ENCODE measurements at places on chromosomes 16 and 17.

- no peak for DNase-seq
Measured at GRCh38 chr17:27762527-27763305, 37.6 kb downstream of the NOS2 start.

DNA sequence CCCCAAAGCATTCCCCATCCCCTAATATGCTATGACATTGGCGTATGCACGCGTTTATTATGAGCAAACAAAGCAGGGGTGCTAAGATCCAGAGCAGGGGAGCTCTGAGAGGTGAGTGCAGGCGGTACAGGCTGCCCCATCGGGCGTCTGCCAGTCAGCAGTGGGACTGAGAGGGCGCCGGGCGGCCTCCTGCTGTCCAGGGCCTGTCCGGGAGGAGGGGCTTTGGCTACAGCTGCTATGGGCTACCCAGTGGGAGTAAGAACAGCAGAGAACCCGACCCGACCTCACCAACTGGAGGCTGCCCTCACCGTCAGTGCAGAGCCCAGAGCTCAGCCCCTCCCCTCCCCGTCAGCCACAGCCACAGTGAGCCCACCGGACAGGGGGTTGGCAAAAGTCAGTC lies 18.5 kb upstream of the AATK start:
- no peak for DNase-seq

- DNase-seq = no peak
Measured at GRCh38 chr16:53024045-53024444, 28.7 kb downstream of the CHD9NB start.

DNA sequence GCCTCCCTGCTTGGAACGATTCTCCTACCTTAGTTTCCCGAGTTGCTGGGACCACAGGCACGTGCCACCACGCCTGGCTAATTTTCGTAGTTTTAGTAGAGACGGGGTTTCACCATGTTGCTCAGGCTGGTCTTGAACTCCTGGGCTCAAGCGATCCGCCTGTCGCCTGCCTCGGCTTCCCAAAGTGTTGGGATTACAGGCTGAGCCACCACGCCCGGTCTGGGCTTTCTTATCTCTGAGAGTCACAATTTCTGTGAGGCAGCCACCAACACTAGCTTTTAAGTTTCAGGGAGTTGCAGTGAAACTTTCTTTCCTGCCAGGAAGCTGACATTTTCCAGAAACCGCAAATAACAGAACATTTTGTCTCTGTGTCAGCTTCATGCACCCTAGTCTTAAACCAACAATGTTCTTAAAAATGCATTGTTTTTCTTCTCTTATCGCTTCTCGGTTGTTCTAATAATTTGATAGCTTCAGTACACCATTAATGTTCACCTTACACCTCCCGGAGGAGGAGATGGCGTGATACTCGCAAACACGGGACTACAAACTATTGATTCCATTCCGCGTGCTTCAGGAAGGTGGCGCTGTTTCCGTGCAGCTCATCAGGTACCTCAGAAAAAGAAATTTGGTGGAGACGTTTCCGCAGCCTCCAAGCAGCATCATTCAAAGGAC lies 7.4 kb upstream of the DHRS7B start:
- DNase-seq = peak; percentile 66

DNA sequence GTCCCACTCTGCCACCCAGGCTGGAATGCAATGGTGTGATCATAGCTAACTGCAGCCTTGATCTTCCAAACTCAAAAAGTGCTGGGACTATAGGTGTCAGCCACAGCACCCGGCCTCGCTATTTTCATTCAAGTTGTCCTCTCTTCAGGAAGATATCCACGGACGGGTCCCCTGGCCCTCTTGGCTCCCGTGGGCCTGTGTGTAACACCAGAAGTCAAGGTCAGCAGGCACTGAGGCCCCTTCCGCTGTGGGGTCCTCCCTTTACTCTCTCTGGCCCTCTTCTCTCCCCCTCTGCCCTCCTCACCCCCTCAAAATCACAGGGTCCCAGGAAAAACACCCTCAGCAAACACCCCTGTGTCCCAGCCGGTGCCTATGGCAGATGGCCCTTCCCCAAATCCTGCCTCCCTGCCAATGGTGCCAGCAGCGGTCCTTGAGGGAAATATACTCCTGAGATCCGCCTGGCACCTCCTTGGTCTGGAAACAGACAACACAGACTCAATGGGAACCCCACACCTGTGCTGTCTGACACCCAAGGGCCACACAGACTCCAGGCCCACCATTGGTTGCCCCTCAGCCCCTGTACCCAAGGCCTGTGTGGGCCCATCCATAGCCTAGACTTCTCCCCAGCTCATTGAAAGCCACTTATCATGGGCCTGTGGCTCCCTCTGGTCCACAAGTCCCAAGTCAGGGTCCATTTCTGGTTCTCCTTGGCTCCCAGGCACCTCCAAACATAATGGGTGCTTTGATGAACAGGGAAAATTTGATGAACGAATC lies 221.5 kb downstream of the ZNF423 start:
- DNase-seq = no peak

DNA sequence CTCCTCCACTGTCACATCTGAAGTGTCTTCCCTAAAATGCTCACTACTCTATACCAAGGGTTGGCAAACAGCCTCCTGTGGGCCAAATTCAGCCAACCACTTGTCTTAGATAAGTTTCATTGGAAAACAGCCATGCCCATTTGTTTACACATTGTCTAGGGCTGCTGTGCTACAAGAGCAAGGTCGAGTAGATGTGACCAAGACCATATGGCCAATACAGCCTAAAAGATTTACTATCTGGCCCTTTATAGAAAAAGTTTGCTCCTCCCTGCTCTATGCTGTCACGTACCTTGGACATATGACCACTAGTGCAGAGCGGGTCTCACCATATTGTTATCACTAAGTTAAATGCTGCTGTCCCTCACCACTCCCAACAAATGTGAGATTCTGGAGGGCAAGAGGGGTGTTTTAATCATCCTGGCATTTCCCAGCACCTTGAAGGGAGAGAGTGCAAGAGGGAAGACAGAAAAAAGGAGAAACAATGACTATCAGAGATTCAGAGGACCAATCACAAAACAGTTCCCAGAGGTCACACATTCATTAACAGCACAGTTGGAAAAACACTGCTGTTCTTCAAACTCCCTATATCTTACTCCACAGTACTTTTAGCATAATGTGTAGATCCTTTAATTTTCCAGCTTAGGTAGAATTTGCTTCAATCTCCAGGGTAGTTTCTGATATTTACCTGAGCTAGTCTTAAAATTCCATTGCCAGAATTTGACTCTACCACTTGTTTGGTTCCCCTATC lies 13.2 kb downstream of the LSM12 start:
- DNase-seq = no peak

- DNase-seq = no peak
Measured at GRCh38 chr17:4368341-4368740, 1.9 kb upstream of the UBE2G1 start.

DNA sequence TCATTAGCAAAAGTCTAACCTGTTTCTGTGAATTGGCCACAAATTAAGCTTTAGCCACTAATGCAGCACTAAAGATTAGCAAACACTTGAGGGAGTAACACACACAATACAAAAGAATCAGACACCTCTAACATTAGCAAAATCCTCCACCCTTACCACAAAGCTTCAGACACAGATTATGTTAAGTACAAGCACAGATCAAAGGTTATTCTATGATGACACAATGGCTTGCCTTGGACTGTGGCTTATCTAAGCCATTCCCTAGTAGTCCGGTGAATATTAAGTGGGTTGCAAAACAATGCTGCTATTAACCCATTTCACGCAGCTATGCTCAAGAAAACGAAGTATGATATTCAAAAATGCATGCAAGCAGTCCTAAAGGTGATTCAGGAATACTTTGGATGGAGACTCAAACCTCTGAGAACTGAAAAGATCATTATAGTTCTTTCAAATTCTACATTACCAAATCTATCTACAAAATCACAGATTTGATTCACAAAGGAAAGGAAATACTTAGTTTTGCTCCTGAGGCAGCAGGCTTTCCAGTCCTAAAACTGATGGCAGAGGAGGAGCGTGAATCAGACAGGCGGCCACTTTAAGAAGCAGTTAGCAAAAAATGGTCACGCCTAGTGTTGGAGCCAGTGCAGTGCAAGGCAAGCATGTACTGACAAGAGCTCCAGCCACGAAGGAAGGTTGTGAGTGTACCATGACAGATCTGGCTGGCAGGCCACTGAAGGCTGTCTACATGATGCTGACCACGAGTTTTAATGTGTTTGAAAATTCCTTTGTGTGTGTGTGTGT lies 67.2 kb downstream of the PARN start:
- DNase-seq = no peak

GRCh38 chr16:48885471-48885870 lies 275.5 kb upstream of the N4BP1 start:
- no peak for DNase-seq

DNA sequence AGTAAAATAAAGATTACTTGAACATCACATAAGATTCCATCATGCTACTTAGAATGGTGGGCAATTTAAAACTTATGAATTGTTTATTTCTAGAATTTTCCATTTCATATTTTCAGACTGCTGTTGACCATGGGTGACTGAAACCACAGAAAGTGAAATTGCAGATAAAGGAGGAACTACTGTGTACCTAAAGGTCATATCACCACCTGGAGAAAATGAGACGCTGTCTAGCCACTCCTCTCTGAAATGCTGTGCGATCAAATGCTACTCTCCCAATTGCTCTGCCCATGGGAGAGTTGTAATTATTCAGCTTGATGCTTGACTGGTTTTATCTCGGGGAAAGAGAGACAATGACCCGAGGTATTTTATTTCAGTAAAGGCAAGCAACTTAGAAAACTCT lies 128.9 kb upstream of the ERCC4 start:
- no peak for DNase-seq

DNA sequence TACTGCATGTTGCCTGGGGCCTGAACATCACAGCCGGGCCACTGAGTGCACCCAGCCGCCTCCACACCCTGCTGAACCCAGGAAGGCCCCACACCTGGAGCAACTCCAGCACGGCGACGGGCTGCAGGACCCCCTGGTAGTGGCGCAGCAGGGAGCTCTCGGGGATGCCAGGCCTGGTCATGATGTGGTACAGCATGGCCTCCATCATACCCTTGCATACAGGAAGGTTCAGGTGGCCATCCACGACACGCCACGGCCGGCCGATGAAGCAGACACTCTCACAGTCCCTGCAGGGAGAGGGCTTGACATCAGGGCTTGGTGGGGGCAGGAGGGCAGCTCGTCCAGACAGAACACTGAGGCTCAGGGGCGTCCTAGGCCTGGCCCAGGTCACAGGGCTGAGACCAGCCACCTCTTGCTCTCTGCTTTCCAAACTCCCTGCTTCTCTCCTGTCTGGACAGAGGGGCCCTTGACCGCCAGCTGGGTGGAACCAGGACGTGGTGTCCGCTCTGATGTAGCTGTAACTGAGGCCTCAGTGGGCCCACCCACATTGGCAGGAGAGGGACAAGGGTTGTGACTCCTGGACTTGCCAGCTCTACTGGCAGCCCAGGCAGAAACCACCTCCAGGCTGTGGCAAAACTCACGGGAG lies 60.3 kb downstream of the IL21R start:
- DNase-seq = no peak

DNA sequence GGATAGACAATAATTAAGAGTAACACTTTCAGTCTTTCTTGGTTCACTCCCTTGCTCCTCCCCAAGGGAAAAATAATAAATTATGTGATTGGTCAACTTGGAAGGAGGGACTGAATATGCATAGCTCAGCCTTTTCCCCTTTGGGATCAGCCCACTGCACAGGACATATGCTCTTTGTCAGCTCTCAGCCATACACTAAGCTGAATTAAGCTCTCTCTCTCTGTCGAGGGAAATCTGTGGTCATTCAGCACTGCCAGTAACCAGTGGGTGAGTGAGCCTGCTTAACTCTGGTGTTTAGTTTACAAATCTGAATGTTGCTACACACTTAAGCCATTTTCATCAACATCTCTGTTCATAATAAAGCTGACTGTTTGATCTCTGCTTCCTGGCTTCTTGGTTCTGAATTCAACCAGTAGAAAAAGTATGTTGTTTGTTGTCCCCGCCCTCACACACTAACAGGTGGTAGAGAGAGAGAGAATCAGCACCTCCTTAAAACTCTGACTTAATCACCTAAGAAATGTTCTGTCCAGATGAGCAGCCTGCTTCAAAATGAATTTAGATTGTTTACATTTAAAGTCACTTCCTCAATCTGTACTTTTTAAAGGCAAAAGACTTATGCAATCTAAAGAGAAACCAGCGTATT lies 102.3 kb upstream of the C17orf78 start:
- no peak for DNase-seq

- peak; percentile 46 for DNase-seq
Measured at GRCh38 chr16:15427648-15428239, 6.6 kb upstream of the BMERB1 start.

DNA sequence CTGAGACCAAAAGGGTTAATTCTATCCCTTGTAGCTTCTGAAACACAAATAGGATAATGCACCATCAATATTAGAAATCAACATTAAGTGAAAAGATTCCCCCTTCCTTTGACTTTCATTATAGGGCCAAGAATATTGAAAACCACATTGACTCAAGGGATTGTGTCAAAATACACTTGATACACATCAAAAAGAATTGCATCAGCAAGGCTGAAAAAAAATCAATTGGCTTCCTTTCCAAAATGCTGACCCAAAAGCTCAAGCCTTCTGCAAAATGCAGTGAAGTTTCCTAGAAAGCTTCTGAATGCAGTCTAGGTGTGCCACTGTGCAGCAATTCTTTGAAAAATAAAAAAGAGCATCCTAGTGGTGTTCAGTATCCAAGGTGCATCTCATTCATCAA lies 674.4 kb downstream of the TOX3 start:
- DNase-seq = no peak

- DNase-seq = peak; percentile 21
Measured at GRCh38 chr16:68668266-68668665, 23.2 kb downstream of the CDH3 start.

GRCh38 chr16:22763437-22764080 lies 50.4 kb upstream of the HS3ST2 start:
- no peak for DNase-seq

DNA sequence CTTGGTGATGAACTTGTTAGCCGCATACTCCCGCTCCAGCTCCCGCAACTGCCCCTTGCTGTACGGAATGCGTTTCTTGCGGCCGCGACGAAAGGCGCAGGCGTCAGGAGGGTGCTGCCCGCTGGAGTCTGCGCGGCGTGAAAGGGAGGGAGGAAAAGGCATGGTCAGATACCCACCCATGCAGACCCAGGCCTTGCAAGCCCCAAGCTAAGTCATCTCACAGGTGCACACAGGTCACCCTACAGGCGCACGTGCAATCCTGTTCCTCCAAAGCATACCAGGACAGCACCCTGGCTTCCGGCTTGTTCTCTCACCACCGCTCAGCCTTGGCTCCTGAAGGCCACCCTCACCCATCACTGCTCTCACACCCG lies 1.6 kb downstream of the HOXB13 start:
- no peak for DNase-seq

- no peak for DNase-seq
Measured at GRCh38 chr17:42163696-42164407, 9.1 kb upstream of the RAB5C start.

Measured in kidney capillary endothelial cell (primary cell).